Fibroblast of skin of back (primary cell): ENCODE measurements at places on chromosomes 11 and 22.
A peak's percentile ranks its signal among the peaks of the same experiment; 100 is the strongest.

DNA sequence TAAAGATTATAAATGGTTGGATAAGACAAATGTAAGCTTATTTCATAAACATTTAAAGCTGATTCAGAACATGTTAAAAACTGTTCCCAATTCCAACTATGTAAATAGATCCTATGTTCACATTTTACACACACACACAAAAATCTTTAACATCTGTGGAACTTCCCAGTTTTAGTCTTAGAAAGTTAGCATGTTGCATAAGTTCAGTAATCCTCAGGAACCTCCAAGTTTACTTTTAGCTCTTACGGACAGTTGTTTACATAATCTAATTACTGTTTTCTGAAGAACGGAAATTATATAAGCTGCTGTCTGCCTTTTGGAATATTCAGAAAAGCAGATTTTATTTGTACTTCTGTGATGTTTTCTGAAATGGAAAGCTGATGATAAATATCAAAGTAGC, 53.3 kb downstream of the PANX1 start:
- DNase-seq: no peak

GRCh38 chr11:108405706-108406105, 61.6 kb downstream of the C11orf65 start:
- peak; percentile 40 for DNase-seq

DNA sequence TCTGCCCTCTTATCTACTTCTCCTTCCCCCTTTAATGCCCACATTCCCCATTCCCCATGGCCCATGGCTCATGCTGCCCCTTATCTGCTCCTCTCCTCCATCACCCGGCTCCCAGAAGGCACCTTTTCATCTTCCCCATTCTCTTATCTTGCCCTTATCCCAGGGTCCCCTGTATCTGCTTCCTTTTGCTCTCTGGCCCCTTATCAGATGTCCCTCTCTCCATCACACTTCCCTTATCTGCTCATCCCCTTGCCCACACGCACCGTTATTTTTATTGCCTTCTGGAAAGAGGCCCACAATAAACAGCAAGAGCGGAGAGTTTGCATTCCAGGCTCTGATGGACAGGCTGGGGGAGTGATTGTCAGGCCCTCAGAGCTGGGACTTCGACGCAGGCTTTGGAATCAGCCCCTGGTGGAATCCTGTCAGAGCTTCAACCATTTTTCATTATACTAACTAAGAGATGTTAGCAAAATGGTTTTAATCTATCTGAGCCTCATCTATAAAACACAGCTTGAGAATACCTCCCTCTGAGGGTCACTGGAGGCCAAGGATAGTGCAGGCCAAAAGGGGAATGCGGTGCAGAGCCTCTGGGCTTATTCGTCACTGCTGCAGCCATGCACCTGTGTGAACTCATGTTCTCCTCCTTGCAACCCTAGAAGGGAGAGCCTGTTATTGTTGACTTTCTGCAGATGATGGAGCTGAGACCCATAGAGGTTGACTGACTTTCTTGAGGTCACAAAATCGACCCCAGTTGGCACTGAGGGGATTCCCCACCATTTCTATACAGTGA, 37.0 kb upstream of the LRRC55 start:
- no peak for DNase-seq

GRCh38 chr22:33569559-33569958, 350.7 kb downstream of the LARGE1 start:
- DNase-seq: no peak

DNA sequence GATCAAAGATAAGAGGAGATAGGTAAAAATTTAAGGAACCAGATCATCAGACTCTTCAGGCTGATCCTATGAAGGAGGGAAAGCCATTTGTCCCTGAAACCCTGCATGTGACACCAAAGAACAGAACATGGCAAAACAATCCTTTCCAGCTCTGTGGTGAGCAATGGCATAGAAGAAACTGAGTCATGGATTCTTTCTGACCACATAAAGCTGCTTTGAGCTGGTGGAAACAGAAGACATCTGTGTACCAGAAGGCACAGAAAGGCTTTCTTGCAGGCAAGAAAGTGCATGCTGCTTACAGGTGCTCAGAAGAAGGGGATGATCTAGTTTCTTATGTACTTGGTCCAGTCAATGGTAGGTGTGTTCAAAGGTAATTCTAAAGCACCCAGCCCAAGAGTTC, 45.0 kb upstream of the APOA1 start:
- DNase-seq: peak; percentile 78

DNA sequence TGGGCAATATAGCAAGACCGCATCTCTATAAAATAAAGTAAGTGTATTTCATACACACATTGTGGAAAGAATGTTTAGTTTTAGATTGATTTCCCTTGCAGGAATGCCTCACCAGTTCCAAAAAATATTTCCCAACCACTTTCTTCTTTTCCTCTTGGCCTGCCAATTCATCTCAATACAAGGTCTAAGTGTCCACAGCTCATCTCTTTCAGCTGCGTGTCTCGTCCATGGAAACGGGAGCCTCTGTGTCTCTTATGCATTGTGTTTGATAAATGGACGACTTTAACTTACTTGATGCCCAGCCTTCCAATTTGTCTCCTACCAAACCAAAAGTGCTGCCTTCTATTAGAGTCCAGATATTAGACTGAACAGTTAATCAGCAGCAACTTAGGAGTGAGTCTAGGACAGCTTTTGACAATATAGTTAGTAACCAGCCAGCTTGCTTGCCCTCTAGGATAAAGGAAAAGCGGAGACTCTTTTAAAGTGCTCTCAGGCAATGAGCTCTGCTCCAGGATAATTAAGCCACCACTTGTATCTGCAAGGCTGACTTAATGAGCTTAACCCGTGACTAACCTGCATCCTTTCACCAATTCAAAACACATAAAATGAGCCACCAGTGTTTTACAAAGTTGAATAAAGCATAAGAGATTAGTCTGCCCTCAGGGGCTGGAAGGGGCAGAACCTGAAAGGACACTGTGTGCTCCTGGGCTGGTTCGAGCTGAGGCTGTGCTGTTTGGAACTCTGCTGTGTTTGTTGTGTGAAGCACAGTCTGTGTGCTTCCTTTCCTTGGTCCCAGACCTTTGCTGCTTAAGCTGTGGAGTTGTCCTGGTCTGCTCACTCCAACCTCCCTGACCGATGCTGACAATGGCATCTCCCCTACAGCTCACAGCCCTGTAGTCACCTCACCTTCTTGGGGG, 27.5 kb downstream of the FBXO7 start:
- no peak for DNase-seq

- peak; percentile 87 for DNase-seq
Observed at GRCh38 chr11:110356762-110357671, 60.6 kb upstream of the RDX start.

- peak; percentile 12 for DNase-seq
Observed at GRCh38 chr11:42620796-42621195, 691.0 kb upstream of the API5 start.

DNA sequence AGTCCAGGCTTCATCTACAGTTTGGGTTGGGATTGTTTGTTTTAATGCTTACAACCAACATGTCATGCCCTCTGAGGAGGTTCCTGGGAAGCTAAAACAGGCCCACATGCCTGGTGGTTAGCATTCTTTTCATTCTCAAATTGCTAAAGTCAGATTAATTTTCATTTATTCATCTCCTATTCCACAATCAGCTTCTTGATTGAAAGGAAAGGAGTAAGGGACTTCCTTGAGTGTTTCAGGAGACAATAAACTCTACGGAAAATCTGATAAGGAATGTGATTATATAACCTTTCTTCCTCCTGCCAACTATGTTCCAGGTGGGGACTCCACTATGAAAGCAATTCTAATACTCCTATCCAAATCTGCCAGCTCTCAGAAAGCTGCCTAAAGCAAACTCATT, 30.8 kb downstream of the MRTFA start:
- DNase-seq: peak; percentile 66

GRCh38 chr22:30444632-30445437, 19.3 kb downstream of the MTFP1 start:
- DNase-seq: peak; percentile 51

DNA sequence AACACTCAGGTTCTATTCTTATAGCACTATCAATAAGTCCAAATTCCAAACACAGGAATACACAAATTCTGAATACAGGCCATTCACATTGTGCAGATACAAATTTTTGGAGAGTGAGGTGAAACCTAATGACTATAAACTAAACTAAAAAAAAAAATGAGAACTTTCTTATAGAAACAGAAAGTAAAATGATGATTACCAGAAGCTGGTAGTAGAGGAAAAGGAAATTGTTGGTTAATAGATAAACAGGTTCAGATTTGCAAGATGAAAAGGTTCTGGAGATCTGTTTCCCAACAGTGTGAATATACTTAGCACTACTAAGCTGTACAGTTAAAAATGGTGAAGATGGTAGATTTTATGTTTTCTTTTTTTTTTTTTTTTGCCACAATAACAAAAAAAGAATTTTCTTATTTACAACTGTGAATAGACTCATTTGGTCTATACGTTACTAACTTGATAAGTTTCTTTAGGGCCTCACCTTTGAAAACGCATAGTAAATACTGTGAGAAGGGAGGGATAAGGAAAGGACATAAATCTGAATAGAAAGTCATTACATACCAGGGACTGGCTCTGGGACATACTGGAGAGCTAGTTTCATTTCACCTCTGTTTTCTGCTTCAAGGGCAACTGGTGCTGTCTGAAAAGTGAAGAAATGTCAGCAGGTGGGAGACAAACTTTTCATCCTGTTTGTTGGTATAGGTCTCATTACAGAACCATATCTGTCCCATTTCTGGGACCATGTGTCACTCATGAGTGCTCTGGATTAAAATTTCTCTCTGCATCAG, 14.2 kb upstream of the CCDC89 start:
- no peak for DNase-seq

GRCh38 chr11:86476109-86476861, 101.6 kb downstream of the CCDC81 start:
- DNase-seq: no peak

GRCh38 chr11:43576803-43577521, 103.6 kb upstream of the HSD17B12 start:
- DNase-seq: peak; percentile 60

DNA sequence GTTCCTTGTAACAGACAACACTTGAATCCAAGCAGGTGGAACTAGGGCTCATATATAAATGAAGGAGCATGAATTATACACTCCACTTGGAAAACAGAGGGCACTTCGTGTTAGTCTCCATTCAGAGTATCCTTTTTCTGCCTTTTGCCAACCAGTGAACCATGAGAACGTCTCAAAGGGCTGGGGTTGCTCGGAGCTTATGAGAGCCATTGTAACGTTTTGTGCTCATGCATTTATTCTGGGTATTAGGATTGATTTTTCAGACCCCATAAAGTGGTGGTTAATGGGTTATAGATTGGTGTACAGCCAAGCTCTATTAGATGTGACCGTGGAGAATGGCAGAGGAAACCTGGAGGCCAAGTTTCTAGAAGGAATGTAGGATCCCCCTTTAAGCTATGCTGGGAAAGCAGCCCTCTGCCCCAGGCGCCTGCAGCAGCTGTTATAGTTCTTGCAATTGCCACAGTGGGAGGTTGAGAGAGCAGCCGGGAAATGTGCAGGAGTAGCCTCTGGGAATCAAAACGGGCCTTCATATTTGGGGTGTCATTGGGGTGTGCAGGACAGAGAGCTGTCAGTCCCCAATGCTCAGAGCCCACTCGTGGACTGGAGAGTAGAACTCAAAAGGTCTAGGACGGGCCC, 54.6 kb upstream of the ASPHD2 start:
- DNase-seq: no peak

DNA sequence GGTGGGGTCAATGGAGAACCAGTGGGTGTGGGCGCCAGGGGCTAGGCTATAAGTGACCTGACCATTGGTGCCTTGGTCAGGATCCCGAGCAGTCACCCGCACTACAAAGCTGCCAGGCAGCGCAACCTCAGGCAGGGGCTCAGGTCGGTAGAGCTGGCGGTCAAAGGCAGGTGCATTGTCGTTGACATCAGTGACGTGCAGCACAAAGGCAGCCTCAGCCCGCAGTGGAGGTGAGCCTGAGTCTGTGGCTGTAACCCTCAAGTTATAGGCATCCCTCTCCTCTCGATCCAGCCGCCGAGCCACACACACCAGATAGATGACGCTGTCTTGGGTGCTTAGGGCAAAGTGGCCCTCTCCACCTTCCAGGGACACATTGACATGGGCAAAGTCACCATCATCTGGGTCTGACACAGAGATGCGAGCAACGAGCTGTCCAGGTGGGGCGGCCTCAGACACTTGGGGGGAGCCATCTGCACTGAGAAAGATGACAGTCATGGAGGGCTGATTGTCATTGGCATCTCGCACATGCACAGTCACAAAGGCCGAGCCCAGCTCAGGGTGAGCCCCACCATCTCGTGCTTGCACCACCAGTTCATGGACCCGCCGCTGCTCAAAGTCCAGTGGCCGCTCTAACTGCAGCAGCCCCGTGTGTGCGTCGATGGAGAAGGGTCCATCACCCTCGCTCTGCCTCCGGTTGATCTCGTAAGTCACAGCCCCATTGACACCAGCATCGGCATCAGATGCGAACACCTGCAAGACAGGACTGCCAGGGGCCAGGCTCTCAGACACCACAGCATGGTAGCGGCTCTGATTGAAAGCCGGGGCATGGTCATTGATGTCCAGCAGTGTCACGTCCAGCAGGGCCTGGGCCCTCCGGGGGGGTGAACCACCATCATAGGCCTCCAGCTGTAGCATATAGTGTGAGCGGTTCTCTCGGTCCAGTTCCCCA, 15.3 kb downstream of the DCHS1 start:
- no peak for DNase-seq

- no peak for DNase-seq
Observed at GRCh38 chr11:65722261-65722660, 1.7 kb upstream of the RNASEH2C start.

GRCh38 chr11:114987186-114987760, 308.9 kb downstream of the NXPE2 start:
- DNase-seq: no peak

- DNase-seq: peak; percentile 35
Observed at GRCh38 chr11:369336-370018, at the start of gene B4GALNT4. B4GALNT4 (plus strand) TSS chr11:369499; CDS start chr11:369804, 305 bp downstream.

- peak; percentile 16 for DNase-seq
Observed at GRCh38 chr11:73147771-73148681, 5.9 kb upstream of the FCHSD2 start.

- no peak for DNase-seq
Observed at GRCh38 chr22:41248314-41248713, 7.6 kb upstream of the CHADL start.

- no peak for DNase-seq
Observed at GRCh38 chr11:111807076-111807475, 40.9 kb upstream of the PPP2R1B start.

DNA sequence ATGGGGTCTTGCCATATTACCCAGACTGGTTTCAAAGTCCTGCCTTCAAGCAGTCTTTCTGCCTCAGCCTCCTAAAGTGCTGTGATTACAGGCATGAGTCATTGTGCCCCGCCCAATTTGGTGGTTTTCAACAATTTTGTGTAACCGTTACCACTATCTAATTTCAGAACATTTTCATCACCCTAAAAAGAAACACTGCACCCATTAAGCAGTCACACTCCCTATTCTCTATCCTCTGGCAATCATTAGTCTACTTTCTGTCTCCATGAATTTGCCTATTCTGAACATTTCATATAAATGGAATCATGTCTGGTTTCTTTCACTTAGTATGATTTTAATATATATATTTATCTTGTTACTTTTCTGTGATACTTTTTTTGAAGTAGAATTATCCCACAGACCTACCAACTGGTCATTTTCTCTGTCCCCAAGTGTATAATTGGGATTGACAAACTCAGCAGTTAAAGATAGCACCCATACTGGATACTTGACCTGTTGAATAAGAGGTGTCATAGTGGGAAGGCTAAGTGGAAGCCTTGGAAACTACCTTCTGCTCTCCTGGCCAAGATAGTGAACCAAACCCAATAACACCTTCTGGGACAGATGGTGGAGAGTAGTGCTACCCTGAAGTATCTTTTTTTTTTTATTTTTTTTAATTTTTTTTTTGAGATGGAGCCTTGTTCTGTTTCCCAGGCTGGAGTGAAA, 64.8 kb downstream of the STIM1 start:
- DNase-seq: peak; percentile 73
